Activated CD4-positive, alpha-beta T cell treated with anti-CD3 and anti-CD28 coated beads, Interleukin-2, amount 10 ng/mL, durations not matched to agents 7 days and 5 days (primary cell): ENCODE measurements at places on chromosomes 2 and 18. TPM values are rescaled to one million over a fixed set of nuclear protein-coding genes. Genes with fewer than 3 reads are reported as not detected.

DNA sequence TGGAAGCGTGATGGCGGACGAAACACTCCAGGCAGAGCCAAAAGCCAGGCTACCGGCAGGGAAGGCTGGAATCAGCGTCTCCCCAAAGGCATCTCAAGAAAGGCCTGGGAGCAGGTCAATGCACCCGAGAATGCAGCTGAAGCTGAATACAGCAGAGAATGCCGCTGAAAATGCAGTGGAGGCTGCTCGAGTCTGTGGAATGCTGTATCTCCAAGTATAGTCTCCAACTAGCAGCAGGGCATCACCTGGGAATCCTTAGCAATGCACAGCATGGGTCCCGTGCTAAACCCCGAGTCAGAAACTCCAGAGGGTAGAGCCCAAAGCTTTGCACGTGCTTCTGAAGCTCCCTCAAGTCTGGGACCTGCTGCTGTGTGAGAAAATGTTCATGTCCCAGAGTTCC lies 191.1 kb upstream of the ALKAL2 start:
- no peak overlapping the region for H3K27ac ChIP-seq
- no peaks in the 10 kb centered on the region for H3K4me1 ChIP-seq
- H3K4me3 ChIP-seq, result no peak overlapping the region
- peaks cover 3% of the 10 kb centered on the region for H3K27me3 ChIP-seq
- no peaks in the 10 kb centered on the region for H3K36me3 ChIP-seq
- DNase-seq, result no peak

DNA sequence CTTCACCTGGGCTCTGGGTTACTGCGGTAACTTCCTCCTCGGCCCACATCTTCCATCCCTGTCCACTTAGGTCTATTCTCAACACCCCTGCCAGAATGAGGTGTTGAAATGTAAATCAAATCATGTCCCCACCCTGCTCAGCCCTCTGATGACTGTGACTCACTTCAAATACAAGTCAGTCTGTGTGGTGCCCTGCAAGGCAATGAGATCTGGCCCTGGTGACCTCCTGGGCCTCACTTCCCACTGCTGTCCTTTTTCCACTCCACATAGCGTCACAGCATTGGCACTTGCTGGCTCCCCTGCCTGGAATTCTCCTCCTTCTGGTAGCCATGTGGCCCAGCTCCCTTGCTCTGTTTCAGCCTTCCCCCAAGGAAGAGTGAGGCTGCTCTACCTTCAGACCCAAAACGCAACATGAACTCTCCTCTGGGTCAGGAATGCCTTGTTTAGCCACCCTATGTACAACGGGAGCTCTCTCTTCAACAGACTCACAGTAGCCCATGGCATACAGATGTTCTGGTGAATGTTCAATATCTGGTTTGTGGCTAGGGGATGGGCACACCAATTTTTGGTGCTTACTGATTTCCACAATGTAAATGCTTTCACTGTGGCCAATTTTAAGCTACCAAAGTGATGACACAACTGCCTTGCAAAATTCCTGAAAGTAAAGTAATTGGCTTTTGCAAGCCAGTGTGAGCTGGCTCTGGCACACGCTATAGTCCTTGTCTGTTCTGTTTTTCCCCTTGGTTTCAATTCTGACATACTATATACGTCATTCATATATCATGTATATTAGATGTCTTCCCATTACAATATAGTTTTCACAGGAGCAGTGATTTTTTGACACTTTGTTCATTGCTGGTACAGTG lies 550.3 kb upstream of the HS6ST1 start:
- no peak overlapping the region for H3K4me3 ChIP-seq
- no peaks in the 10 kb centered on the region for H3K4me1 ChIP-seq
- DNase-seq, result no peak
- H3K27ac ChIP-seq, result no peak overlapping the region
- no peaks in the 10 kb centered on the region for H3K27me3 ChIP-seq
- H3K36me3 ChIP-seq, result no peaks in the 10 kb centered on the region

DNA sequence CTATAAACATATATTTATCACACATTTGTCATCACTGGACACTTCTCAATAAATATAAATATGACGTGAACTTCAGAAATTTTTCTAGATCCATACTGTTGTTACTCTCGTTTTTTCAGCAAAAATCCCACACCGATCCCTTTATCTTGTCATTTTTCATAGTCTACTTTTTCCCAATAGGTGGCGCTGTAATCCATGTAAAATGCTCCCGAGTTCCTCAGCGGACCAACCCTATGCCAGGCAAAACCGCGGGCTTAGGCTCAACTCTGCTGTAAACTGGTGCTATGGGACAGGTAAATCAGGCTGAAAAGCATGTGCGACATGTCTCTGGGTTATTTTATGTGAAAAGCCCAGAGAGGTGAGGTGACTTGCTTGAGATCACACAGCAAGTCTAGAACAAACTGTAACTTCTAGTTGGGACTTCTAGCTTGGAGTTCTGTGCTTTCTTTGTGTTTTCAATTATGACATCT lies 104.0 kb downstream of the COBLL1 start:
- H3K27ac ChIP-seq, result no peak overlapping the region
- H3K4me3 ChIP-seq, result no peak overlapping the region
- peaks cover 27% of the 10 kb centered on the region for H3K27me3 ChIP-seq
- H3K36me3 ChIP-seq, result no peaks in the 10 kb centered on the region

DNA sequence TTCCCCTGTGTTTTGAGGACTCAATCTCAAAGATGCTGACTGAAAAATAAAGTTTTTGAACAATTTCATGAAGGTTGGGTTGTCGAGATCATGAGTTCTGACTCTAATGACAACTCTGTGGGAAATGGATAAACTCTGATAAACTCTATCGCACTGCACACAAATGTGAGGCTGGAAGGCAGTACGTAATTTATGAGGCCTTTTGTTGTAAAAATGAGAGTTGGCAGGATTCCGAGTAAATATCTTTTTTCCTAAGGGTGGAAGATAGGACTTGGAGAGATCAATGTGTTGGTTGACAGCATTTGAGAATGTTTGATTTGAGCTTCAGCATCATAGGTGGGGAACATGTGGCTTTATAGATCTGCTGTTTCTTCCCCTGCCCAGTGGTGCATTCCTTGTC lies 90.4 kb downstream of the SPTBN1 start:
- DNase-seq, result no peak
- no peaks in the 10 kb centered on the region for H3K36me3 ChIP-seq
- no peak overlapping the region for H3K27ac ChIP-seq

GRCh38 chr18:22814329-22814703 lies 118.8 kb upstream of the RBBP8 start:
- peaks cover 34% of the 10 kb centered on the region for H3K27me3 ChIP-seq
- no peak overlapping the region for H3K4me3 ChIP-seq
- H3K4me1 ChIP-seq, result no peaks in the 10 kb centered on the region
- no peaks in the 10 kb centered on the region for H3K36me3 ChIP-seq
- no peak for DNase-seq

Gene MOCOS
- 0.05 TPM for total RNA-seq

Gene RAB6C
- total RNA-seq, result not detected

Gene MC4R
- total RNA-seq, result not detected
